Heart right ventricle (tissue), 16 donors: ENCODE measurements at places on chromosomes 4 and X. TPM values are rescaled to one million over a fixed set of nuclear protein-coding genes. Genes with fewer than 3 reads are reported as not detected.
A peak's percentile ranks its signal among the peaks of the same experiment; 100 is the strongest.

RENBP gene
- 7.0 TPM for total RNA-seq

OTUD6A gene
- not detected for total RNA-seq

GRCh38 chr4:78510681-78511080 lies 40.9 kb upstream of the ANXA3 start:
- H3K36me3 ChIP-seq, result no peaks in the 10 kb centered on the region
- DNase-seq, result no peak
- H3K27ac ChIP-seq, result no peak overlapping the region
- no peaks in the 10 kb centered on the region for H3K27me3 ChIP-seq

DNA sequence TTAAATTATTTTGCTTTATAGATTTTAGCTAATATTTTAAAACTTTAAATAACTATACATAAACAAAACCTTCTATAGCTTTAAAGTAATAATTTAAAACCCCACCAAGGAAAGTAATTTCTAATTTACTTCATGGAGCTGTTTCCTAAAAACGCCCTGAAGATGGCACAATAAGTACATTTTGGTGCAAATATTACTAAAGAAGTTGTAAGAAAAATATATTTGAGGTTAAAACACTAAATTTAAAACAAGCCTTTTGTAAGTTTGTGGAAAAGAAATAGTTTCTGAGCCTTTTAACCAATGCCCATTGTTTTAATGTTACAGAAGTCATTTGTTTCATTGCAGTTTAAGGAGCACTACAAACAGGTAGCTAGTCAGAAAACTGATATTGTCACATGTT lies 137.4 kb upstream of the AGA start:
- no peak for DNase-seq
- H3K27ac ChIP-seq, result no peak overlapping the region
- no peaks in the 10 kb centered on the region for H3K36me3 ChIP-seq
- no peaks in the 10 kb centered on the region for H3K27me3 ChIP-seq
- no peak overlapping the region for H3K4me3 ChIP-seq

GRCh38 chrX:12690646-12691045 lies 100.6 kb upstream of the PRPS2 start:
- H3K4me1 ChIP-seq, result no peaks in the 10 kb centered on the region
- H3K4me3 ChIP-seq, result no peak overlapping the region
- H3K36me3 ChIP-seq, result no peaks in the 10 kb centered on the region
- DNase-seq, result no peak
- H3K27me3 ChIP-seq, result no peaks in the 10 kb centered on the region

DNA sequence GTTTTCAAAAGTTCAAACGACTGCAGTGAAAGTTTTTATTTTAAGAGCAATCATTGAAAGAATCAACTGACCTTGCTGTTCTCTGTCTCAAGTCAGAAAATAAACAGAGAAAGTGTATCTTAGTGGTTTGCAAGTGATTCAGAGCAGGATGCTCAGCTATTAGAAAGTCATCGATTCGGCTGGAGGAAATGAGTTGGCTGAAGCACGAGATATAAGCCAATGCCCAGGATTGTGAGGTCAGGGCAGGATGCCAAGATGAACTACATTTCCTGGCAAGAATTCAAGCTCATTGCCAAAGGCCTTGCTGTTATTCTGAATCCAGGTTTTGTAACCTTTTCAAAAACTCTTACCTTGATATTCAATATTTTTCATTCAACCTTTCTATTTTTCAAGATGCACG lies 541.4 kb upstream of the BOD1L1 start:
- no peaks in the 10 kb centered on the region for H3K27me3 ChIP-seq
- no peak overlapping the region for H3K27ac ChIP-seq
- peak; percentile 58 for DNase-seq
- H3K4me1 ChIP-seq, result no peaks in the 10 kb centered on the region

DNA sequence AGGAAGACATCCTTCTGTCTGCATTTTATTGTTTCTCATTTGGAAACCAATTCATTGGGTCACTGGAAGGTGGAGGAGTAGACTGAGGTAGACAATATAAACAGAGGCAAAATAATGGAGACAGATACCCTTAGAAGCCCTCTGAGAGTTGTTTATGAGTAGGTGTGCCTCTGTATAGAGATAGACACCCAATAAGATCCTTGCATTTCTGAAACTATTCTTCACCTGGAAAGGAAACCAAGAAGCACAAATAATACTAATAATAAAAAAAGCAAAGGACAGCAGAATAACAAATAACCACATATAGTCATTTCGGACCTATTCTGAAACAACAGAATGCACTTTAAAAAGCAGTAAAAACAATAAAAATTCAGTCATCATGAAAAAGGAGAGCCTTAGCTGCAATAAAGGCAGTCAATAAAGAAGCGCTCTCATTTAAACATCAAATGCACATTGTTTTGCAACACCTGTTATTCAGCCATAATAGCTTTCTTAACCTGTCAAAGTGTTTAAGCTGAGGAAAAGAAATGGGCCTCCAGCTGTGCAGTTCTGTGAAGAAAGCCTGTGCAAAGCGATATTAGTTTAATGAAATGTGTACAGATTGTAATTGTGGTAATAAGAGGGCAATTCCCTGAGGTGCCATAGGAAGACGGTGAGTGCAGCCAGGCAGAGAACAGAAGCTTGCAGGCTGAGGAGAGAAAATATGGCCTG lies 904.2 kb downstream of the STPG2 start:
- DNase-seq, result no peak
- H3K4me3 ChIP-seq, result no peak overlapping the region
- H3K27ac ChIP-seq, result no peak overlapping the region
- no peaks in the 10 kb centered on the region for H3K27me3 ChIP-seq
